ENCODE measurements at places on chromosomes 12 and 14.

GRCh38 chr12:52389313-52390207 lies 4.1 kb upstream of the KRT84 start:
- no peak for DNase-seq

- no peak for DNase-seq
Measured at GRCh38 chr14:74667758-74668157, 45.1 kb downstream of the AREL1 start.

- DNase-seq = no peak
Measured at GRCh38 chr12:92382383-92382878, 236.8 kb upstream of the BTG1 start.

DNA sequence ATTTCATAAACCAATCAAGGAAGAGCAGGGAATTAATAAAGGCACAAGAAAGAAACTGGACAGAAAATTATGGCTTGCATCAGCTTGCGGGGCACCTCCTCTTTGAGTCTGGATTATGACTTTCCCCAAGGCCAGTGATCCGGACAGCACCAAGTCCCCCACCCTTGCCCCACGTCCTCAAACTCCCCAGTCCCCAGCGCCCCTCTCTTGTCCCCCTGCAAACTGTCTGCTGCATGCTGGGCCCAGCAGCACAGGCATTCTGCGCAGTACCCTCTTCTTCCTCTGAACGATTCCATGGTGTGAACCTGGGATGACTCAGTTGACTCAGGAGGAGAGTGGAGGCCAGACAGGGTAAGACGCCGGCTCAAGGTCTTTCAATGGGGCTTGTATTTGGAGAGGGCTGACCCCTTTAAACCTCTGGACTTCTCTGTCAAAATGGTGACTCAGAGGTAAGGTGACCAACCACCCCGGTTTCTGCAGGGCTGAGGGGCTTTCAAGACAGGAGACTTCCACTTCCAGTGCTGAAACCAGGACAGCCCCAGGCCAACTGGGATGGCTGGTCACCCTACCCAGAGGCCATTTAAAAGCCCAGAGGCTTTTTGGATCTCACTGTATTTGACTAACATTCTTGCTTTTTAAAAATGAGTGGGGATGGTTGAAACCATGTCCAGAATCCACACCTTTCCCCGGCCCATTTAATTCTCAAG lies 13.5 kb downstream of the C14orf132 start:
- DNase-seq = no peak

- no peak for DNase-seq
Measured at GRCh38 chr12:97246368-97246767, 216.2 kb upstream of the RMST start.

DNA sequence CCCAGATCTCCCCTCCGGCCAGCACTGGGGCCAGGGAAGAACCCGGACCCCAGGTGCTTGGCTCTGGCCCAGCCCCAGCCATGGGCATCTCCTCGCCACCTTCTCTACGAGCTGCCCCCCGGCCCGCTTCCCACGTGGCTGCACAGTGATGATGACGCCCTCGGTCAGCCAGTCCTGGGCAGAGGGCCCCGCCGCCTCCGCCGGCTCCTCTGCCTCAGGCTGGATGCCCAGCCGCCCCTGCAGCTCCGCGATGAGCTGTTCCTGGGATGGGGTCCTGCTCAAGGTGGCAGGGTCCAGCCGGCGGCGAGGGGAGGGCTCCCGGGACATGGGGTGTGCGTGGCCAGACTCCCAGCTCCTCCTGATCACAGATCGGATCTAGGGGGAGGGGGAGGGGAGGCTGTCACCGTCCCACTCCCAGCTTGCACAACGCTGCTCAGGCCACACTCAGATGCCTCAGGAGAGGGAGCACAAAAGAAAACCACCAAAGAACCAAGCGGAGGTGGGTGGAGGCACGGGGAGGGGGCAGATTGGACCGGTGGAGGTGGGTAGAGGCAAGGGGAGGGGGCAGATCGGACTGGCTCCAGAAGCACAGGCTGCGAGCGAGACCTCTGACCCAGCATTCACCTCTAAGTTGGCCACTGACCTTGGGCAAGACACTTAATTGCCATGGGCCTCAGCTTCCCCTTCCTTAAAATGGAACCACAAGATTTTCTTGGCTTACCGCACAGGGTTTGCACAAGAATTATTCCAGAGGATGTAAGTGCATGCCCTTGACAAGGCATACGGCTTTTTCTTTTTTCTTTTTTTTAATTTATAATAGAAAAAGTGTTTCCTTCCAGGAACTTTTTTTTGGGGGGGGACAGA lies 16.1 kb upstream of the RPLP0 start:
- no peak for DNase-seq

GRCh38 chr14:64817631-64818030 lies 62.1 kb downstream of the SPTB start:
- DNase-seq = no peak

- no peak for DNase-seq
Measured at GRCh38 chr12:63440048-63440447, 228.2 kb downstream of the DPY19L2 start.

DNA sequence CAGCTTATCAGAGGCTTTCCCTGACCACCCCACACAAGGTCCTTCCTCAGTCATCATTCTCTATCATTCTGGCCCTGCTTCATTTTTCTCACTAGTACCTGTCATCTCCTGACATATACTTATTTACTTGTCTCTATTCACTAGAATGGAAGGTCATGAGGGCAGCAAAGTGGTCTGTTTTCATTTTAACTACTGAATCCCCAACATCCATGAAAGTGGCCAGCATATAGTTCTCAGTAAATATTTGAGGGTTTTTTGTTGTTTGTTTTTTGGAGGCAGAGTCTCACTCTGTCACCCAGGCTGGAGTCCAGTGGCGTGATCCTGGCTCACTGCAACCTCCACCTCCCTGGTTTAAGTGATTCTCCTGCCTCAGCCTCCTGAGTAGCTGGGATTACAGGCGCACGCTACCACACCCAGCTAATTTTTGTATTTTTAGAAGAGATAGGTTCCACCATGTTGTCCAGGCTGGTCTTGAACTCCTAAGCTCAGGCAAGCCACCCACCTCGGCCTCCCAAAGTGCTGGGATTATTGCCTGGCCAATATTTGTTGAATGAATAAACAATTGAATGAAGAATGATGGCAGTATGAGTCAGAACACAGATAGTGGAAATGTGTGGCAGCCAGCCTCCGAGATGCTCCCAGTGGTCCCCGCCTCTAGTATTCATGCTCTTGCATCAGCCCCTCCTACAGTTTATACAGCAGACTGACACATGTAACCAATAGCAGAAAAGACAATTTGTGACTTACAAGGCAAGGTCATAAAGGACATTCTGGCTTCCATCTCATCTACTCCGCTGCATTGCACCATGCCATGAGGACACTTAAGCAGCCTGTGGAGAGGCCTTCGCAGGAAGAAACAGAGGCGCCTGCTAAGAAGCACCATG lies 7.0 kb upstream of the ANO6 start:
- DNase-seq = no peak

- no peak for DNase-seq
Measured at GRCh38 chr14:61661471-61662400, 33.6 kb upstream of the HIF1A start.

DNA sequence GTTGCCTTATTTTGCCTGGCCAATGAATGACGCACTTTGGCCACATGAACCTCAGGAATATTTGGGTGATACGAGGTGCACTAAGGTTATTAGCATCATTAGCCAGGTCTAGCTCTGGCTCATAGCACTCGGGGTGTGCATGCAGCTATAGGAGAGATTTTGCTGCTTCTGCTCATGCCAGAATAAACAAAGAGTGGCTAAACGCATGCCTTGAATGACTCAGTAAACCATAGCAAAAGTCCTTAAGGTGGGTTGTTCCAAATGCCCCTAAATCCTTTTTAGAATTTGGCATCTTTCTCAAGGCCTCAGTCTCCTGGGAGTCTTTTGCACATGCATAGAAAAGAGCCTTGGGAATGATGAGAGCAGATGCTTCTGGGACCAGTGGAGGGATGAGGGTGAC lies 343.7 kb upstream of the FKBP4 start:
- DNase-seq = no peak

DNA sequence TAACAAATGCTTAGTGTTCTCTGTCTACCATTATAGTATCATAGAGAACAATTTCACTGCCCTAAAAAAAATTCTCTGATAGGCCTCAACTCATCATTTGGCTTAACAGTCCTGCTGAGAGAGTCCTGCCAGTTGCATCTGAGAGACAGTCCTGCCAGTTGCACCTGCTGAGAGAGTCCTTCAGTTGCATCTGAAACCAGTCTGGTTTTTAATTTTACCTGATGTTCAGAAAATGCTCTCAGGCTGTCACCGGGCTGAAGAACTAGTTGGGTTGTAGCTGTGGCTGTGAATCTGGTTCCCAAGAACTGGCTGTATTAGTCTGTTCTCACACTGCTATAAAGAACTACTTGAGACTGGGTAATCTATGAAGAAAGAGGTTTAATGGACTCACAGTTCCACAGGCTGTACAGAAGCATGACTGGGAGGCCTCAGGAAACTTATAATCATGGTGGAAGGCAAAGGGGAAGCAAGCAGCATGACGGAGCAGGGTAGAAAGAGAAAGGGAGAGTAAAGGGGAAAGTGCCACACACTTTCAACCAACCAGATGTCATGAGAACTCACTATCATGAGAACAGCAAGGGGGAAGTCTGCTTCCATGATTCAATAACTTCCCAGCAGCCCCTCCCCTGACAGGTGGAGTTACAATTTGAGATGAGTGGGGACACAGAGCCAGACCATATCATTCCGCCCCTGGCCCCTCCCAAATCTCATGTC lies 51.6 kb downstream of the PRKCH start:
- no peak for DNase-seq

DNA sequence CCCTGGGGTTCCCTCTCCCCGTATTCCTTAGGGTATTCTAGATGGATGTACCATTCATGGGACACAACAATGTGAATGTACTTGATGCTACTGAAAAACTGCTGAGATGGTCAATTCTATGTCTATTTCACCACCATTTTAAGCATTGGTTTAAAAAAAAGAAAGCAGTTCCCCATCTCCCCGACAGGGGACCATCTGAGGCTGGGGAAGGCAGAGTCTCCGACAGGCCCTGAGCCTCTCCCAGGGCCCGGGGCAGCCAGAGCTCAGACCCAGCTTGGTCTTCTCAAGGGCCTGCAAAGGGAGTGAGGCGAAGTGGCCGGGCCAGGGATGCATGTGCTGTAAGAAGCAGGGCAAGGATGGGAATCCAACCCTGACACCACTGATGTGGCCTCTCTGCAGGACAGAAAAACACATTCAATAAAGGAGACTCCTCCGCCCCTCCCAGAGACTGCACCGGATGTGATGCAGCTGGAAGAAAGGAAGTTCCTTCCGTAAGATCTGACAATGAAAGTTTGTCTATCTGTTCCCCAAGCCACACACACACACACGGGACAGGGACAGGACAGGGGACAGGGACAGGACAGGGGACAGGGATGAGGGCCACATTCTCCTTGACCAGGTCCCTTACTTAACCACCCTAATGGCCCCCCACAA lies 234.1 kb downstream of the BCL11B start:
- DNase-seq = no peak

GRCh38 chr14:99562856-99563748 lies 40.9 kb downstream of the CCDC85C start:
- DNase-seq = no peak

GRCh38 chr12:70314145-70314544 lies 51.9 kb upstream of the KCNMB4 start:
- DNase-seq = no peak

- DNase-seq = no peak
Measured at GRCh38 chr12:65823513-65824375, 539 bp upstream of the HMGA2 start.

DNA sequence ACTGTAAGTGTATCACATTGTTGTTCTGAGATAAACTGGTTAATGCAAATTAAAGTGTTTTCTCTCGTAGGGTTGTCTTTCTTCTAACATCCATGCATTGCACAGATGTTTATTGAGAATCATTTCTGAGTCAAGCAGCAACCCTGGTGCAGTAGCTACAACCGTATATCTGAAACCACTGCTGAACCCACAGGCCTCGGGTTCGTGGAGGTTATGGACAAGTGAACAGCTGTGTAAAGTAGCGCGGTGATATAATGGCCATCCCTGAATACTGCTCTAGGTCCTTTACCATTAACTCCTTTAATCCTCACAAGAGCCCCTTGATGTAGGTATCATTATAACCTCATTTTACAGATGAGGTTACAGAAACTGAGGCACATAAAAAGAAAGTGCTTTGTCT lies 486.1 kb upstream of the TMEM132C start:
- no peak for DNase-seq

GRCh38 chr14:81509838-81510452 lies 23.7 kb downstream of the SEL1L start:
- no peak for DNase-seq

DNA sequence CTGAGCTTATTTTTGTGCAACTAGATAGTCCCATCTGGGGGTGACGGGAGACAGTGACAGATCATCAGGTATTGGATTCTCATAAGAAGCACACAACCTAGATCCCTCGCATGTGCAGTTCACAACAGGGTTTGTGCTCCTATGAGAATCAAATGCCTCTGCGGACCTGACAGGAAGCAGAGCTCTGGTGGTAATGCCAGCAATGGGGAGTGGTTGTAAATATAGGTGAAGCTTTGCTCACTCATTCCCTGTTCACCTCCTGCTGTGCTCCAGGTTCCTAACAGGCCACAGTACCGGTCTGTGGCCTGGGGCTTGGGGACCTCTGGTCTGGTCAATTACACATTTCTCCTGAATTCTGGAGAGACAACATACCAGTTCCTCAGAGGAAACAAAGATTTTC lies 39.0 kb downstream of the GABARAPL1 start:
- DNase-seq = no peak

GRCh38 chr14:100612986-100613385 lies 25.8 kb upstream of the BEGAIN start:
- DNase-seq = no peak

DNA sequence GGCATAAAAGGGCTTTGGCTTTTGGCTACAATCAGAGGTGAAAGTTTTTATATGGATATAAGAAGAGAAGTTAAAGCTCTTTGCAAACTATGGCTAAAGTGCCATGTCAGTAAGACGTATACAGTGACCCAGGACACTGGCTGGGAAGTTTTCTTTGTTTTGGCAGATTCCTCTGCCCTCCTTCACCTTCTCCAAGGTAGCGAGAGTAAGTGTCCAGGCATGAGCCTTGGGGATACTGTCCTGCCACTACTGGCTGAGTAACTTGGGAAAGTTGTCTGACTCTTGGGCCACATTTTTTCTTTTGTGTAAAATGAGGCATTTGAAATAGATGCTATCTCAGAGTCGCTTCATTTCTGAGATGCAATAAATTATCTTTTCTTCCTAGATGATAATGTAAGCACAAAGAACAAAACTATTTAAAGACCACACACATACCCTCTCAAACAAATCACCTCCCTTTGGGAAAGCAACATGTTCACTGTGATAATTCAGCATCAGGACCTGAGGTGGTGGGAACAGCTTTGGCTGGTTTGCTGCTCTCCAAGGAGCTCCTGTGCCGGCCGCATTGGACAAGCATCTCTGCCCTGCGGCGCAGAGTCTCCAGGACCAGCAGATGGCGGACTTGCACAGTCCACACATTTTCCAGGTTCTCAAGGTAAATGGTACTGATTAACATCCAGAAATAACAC lies 106.3 kb downstream of the PTCSC3 start:
- DNase-seq = no peak

- no peak for DNase-seq
Measured at GRCh38 chr14:102085948-102086708, 716 bp downstream of the HSP90AA1 start.

- no peak for DNase-seq
Measured at GRCh38 chr12:60197589-60197988, 601.8 kb downstream of the SLC16A7 start.

GRCh38 chr14:92372230-92372629 lies 49.3 kb downstream of the SLC24A4 start:
- DNase-seq = no peak
